ENCODE measurements at places on chromosomes 1 and 21. TPM values are rescaled to one million over a fixed set of nuclear protein-coding genes. Genes with fewer than 3 reads are reported as not detected.
A peak's percentile ranks its signal among the peaks of the same experiment; 100 is the strongest.

DNA sequence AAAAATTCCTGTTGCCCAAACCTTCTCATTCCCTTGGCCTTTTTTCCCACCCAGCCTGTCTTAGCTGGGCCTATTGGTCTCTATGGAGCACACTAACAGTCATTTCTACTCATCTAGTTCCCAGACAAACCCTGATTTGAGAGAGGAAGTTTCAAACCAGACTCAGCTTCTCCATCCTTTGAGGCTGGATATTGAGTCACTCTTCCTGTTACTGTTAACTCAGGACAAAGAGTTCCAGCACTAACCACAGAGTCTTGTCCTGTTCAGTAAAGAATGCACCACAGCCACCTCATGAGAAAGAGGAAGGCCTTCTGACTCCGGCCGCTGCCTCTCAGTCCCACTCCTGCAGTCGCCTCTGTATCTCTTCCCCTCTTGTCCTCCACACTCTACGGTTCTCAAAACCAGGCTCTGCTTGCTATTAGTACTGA lies 137.8 kb downstream of the PTPRC start:
- DNase-seq: no peak

DNA sequence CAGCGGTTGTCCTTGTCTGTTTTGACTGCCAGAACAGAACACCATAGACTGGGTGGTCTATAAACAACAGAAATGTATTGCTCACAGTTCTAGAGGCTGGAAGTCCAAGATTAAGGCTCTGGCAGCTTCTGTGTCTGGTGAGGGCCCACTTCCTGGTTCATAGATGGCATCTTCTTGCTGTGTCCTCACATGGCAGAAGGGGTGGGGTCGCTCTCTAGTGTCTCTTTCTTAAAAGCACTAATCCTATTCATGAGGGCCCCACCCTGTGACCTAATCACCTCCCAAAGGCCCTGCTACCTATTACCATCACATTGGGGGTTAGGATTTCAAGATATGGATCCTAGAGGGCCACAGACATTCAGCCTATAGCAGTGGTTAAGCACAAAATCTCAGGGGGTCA lies 304.4 kb downstream of the NFIA start:
- DNase-seq: no peak

- no peak for DNase-seq
Observed at GRCh38 chr1:229554886-229555621, 3.5 kb downstream of the ABCB10 start.

DNA sequence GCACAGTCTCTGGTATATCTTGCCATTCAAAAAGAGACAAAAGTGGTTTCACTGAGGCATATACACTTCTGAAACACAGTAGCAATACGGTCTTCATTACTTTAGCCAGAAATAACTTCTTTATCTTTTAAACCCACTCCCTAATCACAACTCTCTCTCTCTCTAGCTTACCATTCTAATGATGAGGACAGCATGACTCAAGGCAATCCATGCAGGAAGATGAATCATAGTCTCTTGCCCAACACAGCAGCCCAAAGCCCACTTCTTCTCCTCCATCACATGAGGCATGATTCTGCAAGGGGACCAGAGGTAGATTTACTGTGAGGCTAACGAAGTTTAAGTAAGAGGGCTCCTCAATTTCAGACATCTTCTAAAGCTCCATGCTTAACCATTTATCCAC lies 285.0 kb upstream of the NR5A2 start:
- DNase-seq: no peak

- peak; percentile 49 for DNase-seq
Observed at GRCh38 chr1:38746941-38747600, 112.5 kb downstream of the RRAGC start.

- no peak for DNase-seq
Observed at GRCh38 chr1:42904434-42904833, 54.2 kb downstream of the SLC2A1 start.

- DNase-seq: no peak
Observed at GRCh38 chr1:36142121-36142520, 7.2 kb downstream of the TRAPPC3 start.

DNA sequence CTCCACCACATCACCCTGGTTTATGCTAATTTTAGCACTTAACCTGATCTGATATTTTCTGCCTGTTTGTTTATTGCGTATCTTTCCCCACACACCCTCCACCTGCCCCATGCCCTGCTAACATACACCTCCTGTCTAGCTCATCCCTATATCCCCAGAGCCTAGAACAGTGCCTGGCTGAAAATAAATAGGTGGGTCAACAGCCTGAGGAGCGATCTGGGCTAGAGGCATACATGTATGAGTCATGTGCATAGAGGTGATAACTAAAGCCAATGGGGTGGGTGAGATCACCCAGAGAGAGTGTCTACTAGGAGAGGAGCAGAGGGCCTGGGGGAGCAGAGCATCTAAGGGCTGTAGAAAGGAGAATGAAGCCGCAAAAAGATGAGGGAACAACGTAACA lies 2.7 kb downstream of the HTR1D start:
- DNase-seq: no peak

DNA sequence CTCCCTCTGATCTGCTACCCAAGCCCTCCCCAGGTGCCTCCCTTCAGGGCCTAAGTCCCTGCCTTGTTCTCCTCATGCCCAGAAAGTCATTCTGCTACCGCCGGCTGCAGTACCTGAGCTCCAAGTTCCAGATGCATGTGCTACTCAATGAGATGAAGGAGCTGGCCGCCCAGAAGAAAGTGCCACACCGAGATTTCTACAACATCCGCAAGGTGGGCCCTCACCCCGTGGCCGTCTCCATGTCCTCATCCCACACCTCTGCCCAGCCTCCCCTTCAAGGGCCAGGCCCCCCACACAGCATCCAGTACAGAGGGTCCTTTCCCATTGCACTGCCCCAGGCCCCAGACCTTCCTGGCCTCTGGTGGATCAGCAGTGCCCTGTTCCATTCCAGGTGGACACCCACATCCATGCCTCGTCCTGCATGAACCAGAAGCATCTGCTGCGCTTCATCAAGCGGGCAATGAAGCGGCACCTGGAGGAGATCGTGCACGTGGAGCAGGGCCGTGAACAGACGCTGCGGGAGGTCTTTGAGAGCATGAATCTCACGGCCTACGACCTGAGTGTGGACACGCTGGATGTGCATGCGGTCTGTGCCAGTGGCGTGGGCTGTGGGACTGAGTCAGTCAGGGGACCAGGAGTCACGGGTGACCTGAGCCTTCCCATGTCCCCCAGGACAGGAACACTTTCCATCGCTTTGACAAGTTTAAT lies 8.2 kb downstream of the AMPD2 start:
- no peak for DNase-seq

DNA sequence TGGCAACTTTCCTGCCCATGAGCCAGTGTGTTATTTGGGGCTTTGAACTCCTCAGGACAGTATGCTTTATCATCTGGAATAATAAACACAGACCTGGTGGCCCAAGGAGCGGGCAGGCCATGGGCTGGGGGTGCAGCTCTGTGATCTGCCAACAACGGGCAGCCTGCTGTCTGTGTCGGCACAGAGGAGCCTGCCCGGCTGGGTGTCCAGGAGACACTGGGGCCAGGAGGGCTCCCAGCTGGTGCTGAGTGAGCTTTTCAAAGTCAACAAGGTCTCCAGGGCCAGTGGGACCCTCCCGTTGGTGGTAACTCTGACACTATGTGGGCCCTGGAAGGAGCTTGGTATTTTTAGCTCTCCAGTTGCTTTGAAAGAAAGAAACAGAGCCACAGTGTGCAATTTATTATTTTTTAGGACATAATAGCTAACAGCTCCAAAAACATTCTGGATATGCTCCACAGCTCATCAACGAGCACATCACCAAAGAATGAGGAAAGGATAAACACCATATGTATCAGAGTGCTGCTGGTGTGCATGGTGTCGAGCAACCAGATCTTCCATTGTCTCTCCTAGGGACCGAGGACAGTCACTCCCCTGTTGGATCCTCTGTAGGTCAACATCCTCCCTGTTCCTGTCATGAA lies 488.7 kb upstream of the USP24 start:
- DNase-seq: no peak

DNA sequence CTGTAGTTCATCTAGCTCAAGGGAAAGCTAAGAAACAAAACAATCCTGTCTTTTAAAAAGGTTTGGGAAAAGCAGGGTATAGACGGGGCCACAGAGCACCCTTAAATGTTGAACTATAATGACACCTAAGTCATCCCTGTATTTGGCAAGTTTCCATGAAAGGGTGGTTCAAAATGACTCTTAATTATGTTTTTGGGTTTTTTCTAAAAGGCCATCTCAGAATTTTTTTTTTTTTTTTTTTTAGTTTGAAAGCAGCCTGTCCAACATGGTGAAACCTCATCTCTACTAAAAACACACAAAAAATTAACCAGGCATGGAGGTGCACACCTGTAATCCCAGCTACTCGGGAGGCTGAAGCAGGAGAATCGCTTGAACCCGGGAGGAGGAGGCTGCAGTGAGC lies 22.2 kb downstream of the TOMM20 start:
- DNase-seq: no peak

GRCh38 chr1:94925561-94926125 lies 1.3 kb downstream of the CNN3 start:
- peak; percentile 96 for DNase-seq

The CDC42BPA gene
- 11.2 TPM for polyA plus RNA-seq

The RIMKLA gene
- 1.1 TPM for polyA plus RNA-seq

The ATP1B1 gene
- 1,441 TPM for polyA plus RNA-seq

The PTAFR gene
- 2.4 TPM for polyA plus RNA-seq

The CHIA gene
- polyA plus RNA-seq: 0.52 TPM
